ENCODE measurements at places on chromosomes 2 and 18.
A peak's percentile ranks its signal among the peaks of the same experiment; 100 is the strongest.

DNA sequence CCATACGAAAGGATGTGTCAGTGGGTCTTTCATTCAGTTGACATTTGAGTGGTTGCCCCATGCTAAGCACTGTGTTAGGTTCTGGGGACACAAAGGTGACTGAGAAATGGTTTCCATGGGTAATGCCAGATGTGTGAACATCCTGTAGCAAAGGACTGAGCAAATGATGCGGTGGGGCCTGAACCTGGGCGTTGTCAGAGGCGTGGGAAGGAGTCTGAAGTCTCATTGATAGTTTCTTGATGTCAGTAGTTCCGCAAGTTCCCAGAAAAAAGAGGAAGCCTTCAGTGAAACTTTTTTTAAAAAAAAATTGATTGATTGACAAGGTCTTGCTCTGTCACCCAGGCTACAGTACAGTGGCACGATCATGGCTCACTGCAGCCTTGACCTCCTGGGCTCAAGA lies 56.9 kb downstream of the LIMS1 start:
- DNase-seq: no peak

- DNase-seq: no peak
These were observed 578 bp downstream of the IWS1 start for GRCh38 chr2:127525691-127526131.

- DNase-seq: no peak
These were observed 17.7 kb upstream of the IGFBP2 start for GRCh38 chr2:216615298-216616082.

- DNase-seq: no peak
These were observed 7.4 kb upstream of the VRK2 start for GRCh38 chr2:58039170-58039611.

- DNase-seq: no peak
These were observed 830.4 kb downstream of the GALR1 start for GRCh38 chr18:78080081-78080480.

- DNase-seq: no peak
These were observed 92.9 kb downstream of the SH3BP4 start for GRCh38 chr2:235044501-235045271.

DNA sequence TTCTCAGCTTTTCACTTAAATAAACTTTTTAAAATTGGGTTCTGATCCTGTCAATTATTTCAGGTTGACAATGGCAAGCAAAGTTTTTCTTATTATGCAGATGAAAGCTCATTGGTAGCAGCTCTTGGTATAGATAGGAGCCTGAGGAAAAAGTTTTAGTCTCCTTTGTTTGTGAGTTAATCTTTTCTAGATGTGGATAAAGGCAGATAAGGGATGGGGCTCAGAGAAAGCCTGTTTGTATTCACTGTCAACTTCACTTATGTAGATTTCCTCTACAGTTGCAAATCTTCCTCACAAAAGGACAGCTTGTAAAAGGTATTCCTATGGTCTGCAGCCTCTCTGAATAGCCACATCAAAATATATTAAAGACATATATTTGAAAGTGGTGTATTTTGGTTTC lies 224.5 kb upstream of the SPOPL start:
- DNase-seq: no peak

DNA sequence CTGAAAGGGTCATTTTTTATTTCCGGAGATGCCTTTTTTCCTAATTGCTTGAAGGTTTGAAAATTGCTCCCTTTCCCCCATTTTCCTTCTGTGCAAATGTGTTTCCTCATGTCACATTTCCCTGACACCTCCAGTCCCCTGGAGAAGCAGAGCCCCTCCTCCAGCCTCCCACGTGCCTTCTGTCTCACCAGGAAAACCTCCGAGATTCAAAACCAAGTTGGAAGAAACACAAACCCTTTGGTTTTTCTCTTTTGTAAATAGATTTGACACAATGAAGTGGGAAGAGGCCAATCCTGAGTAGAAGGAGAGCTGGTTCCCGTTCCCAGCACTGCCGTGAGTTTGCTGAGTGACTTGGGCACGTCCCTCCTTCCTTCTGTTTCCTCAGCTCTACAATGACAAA lies 125.4 kb upstream of the MYCN start:
- no peak for DNase-seq

DNA sequence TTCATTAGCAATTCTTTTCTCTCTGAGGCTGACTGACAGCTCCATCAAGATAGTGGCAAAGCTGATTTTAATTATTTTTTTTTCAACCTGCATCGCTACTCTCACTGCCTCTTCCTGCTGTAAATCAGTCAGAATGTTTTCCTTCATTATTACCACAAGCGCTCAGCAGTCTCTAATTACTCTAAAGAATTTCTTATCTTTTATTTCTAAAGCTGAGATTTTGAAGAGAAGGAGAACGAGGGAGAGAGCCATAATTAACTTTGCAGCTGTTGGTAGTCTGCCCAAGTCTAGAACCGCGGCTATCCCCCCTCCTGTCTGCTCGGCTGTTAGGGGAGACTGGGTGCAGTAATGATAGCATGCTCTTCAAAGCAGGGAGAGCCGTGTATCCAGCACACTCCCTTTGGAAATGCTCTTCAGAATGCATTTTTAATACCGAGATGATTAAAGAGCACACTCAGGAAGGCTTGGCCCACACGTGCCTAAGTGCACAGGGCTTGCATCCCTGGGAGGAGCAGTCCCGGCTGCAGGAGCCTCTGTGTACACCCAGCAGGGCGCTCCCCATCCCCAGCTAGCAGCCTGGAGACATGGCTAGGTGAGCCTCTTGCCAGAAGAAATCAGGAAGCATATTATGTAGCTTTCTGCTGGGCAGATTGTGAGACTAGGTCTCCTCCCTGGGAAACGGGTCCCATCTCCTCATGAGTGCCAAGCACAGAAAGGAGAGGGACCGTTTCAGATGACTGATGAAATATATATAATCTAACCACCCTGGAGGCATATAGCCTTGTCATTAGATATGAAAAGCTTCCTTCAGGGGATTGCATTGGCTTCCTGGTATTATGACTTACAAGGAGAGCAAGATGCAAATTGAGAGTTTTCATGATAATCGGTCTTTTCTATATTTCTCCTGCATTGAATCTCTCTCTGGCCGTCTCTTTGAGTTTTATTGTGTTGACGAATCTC lies 555.2 kb downstream of the CMPK2 start:
- DNase-seq: no peak

- DNase-seq: peak; percentile 79
These were observed 117.6 kb downstream of the CAMKMT start for GRCh38 chr2:44479127-44479887.

DNA sequence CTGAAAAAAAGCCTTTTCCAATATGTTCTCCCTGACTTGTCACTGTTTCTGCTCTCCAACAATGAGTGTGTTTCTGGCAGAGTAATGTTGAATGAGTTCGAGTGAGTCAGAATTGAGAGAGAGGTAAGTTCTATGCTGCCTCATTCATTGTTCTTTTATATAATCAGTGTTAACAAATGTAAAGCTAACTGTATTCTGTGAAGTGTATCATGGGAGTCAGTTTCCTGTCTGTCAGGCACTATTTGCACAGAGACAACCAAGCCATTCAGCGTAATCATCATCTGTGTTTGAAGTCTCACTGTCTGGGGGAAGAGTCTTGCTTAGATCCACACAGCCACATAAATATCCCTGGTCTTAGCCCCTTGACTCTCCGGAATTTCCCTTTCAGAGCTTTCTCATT lies 22.0 kb upstream of the UPP2 start:
- no peak for DNase-seq

- no peak for DNase-seq
These were observed 175.4 kb downstream of the MAIP1 start for GRCh38 chr2:200130762-200131166.

DNA sequence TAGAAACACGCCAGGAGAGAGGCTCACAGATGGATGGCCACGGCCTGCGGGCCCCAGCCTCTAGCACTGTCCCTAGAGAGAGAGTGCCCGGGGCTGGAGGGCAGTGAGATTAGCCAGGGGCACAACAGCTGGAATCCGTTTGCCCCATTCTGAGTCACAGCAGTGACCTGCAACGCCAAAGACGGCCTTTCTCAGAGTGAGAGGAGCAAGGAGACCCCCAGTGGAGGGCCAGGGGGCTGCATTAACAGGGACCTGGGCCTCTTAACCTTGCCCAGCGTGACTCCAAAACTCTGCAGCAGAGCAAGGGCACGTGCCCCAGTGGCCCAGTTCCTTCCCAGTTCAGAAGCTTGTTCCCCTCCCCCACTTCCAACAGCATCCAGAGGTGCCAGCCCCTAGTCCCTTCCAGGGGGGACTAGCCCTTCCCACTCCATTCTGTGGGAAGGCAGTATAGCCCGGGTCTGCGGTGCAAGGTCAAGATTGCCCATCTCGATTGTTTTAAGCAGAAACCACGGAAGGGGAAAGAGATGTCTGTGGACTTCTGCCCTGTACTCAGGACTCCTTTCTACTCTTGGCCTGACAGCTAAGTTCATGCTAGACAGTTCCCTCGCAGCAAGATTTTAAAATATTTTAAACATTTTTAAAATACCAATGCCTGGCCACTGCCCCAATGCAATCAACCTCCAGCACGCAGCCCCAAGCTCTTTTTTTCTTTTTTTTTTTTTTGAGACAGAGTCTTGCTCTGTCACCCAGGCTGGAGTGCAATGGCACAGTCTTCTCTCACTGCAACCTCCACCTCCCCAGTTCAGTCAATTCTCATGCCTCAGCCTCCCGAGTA lies 50.9 kb upstream of the BIN1 start:
- DNase-seq: no peak

DNA sequence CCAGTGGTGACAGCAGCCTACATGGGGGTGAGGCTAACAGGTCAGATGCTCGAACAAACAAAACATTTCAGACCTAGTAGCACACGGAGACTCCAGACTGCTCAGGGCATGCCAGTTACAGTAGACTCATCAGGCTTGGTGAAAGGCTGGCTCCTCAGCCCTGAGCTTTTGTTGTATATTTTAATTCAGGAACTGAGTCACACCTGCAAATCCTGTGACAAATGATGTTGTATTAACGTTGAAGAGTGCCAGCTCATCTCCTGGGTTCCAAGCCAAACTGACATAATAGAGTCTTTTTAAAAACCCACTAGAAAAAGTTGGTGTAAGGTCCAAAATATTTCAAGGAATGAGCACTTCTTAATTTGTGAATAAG lies 65.3 kb downstream of the C1D start:
- DNase-seq: no peak

DNA sequence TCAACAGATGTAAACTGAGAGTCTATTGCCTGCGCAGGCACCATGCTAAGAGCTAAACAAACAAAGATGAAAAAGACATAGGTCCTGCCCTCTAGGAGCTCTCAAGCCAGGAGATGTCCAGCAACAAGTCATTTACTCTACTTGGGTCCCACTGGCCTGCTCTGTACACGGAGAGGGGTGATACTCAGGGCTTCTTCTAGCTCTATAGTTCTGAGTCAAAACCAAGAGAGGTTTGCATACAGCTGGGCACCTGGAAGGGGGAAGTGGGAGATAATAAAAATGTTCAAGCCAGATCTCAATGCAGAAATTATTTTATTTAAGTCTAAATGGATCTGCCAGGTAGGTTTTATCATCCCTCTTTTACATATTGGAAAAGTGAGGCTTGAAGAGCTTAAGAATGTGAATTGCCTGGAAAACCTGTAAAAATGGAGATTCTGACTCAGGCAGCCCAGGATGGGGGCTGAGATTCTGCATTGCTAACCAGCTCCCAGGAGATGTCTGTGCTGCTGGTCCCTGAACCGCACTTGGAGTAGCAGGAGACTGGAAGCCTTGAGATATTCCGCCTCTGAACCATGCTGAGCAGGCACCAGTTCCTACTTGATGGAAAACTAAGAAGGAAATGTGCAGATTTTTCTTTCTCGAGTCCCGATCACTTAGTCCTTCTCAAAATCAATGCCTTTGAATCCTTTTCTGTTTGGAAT lies 201.1 kb downstream of the PRKCE start:
- DNase-seq: no peak

DNA sequence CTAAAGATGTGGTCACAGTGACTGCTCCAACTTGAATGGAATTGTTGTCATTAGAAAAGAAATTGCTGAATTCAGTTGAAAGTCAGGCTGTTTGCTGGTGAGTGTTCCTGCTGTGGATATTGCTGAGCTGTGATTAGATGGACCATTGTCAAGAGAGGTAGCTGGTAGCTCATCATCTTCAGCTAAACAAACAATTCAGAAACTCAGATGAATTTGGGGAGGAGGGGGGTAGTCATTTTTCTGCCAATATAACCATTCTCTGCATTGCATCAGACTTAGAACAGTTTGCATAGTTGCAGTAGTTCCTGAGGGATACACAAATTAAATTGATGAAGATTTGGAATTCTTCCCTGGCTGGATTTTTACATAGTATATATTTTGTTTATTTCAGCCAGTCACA lies 108.3 kb downstream of the MTCL1 start:
- DNase-seq: no peak

GRCh38 chr2:196459539-196459938 lies 180.0 kb upstream of the CCDC150 start:
- DNase-seq: no peak

GRCh38 chr18:36786686-36787085 lies 42.1 kb downstream of the TPGS2 start:
- no peak for DNase-seq

DNA sequence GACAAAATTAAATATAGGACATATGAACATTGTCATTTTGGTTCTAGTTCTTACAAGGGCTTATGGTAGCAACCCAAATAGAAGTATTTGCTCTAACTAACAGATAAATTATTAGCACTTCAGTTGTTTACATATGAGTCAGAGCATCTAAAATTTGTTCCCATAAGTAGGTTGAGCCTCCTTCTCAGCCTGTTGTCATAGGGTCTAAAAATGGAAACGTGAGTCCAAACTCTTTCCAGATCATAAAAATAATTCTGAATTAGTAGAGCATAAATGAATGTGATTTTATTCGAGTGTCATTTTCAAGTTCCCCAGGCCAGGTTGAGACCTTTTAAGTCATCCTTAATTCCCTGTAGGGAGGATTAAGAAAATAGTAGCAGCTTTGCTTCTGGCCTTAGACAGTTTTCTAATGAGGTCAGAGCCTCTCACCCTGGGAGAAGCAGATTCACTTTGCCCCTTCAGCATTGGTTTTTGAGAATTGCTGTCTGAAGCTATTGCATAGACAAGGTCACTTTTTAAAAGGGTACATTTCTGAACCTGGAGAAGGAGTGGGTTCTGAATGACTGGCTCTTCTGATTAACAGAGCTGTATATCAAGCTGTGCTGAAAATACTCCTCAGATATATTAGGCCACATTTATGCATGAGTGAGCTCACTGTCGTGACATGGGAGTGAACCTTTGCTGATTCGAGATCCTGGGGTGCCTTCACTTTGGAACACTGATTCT lies 164.3 kb downstream of the NEDD4L start:
- no peak for DNase-seq

DNA sequence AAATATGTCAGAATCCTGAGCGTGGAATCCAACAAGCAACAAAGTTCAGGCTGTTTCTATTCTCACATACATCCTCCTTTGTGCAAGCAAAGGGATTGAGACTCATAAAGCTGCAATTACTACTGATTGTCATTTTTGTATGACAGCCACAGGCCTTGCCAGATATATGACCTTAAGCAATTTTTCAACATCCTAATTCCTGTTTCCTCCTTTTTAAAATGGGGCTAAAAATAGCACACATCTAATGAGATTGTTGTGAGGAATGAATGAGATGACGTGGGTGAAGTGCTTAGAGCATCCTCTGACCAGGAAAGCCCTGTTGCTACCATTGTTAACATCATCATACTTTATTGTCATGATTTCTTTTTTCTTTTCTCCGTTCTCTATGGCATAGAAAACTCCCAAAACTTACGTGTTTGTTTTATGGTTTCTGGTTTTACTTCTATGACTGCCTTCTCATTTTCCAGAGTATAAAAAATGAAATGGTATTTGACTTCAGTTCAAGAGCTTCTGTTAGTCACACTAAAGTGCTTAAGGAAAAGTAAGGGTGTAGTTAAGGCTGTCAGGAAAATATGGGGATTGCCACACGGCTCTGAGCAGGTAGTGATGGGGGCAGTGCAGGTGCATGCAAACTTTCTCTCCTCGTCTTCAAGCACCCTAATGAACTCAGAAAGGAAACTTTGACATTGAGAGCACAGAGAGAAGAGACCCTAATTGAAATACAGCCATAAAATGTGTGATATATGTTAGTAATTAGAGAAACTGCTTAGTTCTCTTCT lies 590.6 kb upstream of the NETO1 start:
- DNase-seq: no peak
